Amniotic stem cell (primary cell): ENCODE measurements at places on chromosomes 4 and X.

GRCh38 chr4:35548921-35549320 is 695.4 kb downstream of the ARAP2 start:
- no peak for DNase-seq

DNA sequence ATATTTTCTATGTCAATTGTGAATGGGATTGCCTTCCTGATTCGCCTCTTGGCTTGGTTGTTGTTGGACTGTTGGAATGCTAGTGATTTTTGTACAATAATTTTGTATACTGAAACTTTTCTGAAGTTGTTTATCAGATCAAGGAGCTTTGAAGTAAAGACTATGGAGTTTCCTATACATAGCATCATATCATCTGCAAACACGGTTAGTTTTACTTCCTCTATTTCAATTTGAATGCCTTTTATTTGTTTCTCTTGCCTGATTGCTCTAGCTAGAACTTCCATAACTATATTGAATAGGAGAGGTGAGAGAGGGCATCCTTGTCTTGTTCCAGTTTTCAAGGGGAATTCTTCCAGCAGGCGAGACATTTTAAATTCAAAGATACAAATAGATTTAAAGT is 226.5 kb downstream of the FBXO8 start:
- no peak for DNase-seq

DNA sequence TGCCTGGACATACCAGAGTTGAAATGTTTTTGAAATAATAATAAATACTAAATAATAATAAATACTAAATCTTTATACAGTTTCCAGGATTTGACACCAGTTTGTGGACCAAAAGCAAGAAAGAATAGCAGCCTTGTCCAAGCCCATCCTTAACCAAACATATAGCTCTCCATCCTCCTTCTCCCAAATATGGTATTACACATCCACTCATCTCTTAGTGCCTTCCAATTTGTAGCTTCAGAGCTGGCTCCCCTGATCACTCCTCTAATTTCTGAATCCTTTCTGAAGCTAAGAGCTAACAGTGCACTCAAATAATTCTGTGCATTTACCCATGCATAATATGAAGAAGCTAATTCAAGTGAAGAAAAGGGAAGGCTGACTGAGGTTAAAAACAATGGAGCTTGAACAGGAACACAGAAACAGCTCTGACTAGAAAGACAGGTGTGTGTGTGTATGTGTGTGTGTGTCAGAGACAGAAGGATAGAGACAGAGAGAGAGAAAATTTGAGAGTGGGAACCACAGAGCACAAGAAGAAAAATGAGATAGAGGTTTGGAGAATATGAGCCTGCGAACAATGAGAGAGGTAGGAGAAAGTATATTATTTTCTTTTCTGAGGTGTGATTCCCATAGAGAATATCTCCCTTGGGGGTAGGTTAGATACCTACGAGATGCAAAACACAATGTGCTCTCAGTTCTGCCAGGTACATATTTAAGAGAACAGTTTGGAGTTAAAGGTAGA is 123.5 kb downstream of the CAMK2D start:
- no peak for DNase-seq

GRCh38 chr4:7055990-7056325 is 11.9 kb downstream of the GRPEL1 start:
- DNase-seq, result no peak

DNA sequence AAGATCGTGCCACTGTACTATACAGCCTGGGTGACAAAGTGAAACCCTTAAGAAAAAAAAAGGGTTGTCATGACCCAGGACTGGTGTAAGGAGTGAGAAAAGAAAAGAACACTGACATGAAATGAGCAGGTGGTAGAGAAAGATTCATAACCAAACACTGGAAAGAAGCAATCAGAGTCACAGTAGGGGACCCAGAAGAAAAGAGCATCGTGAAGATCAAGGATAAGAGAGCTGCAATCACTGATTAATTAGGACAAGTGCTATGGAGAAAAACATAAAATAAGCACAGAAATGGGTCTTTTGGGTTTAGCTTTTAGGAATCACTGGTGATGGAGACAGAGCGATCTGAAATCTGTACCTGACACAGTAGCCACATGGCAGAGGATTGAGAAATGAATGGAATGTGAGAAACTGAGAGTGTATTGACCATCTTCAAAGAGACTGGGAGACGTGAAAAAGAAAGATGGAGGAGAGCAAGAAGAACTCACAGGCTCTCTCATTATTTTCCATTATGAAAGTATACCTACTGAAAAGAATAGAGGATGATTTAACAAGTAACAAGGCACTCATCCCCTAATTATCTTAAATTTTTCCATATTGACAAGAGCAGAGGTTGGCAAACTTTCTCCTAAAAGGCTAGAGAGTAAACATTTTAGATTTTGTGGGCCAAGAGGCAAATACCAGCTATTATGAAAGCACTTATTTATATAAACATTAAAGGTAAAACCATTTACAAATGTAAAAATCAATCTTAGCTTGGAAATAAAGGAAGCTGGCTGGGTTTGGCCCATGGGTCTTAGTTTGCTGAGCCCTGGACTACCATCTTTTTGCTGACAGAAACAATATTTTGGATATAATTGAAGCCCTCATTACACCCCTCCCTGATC is 7.3 kb downstream of the TMEM154 start:
- DNase-seq, result no peak

- DNase-seq, result no peak
Measured at GRCh38 chr4:7397206-7398103, 37.3 kb downstream of the PSAPL1 start.

- DNase-seq, result no peak
Measured at GRCh38 chr4:57061395-57061794, 48.8 kb downstream of the IGFBP7 start.

- DNase-seq, result no peak
Measured at GRCh38 chrX:27964432-27964831, 16.8 kb downstream of the DCAF8L1 start.

- DNase-seq, result no peak
Measured at GRCh38 chrX:123298026-123298425, 113.9 kb downstream of the GRIA3 start.

GRCh38 chrX:42466332-42467046 is 311.5 kb downstream of the PPP1R2C start:
- no peak for DNase-seq

DNA sequence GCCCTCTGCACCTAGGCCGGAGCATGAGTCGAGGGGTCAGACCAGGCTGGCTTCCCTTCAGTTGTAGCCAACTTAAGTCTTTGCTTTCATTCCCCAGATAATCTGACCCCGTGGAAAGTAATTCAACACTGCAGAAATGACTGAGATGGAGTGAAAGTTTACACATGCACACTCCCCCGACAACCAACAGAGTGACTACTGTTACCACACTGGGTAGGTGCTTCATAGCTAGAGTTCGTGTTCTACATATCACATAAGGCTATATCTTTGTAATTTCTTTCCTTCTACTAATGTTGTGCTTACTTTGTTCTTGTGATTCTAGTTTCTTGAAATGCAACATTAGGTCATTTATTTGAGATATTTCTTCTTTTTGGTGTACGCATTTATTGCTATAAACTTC is 7.2 kb upstream of the CTAG2 start:
- DNase-seq, result no peak

- DNase-seq, result peak; percentile 7
Measured at GRCh38 chr4:87843936-87844335, 11.2 kb downstream of the MEPE start.

GRCh38 chr4:174449152-174449551 is 73.1 kb downstream of the HPGD start:
- no peak for DNase-seq

DNA sequence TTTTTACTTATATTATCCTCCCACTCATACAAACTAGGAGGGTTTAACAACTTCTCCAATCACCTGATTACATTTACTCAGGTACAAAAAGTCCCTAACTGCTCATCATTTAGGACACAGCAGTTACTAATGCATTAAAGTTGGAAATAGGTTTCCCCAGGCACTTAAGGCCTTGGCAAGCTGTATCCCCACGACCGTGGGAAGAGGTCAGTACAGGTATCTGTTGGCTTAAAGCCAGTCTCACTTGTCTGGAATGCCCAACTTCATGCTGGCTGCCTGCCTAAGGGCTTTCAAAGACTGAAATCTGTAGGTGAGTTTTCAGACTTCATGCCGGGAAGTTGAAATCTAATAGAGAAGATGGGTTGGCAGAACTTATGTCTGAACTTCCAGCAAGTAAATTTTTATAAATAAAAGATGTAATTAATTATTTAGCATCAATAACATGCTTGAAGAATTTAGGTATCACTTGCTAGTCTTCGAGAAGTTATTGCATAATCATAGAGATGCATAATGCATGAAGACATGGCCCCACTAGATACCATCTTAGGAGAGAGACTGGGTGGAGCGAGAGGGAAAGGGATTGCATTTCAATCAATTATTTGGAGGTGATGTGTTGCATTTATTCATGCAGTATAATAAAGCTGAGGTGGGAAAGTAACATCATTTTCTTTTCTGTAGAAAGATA is 54.2 kb downstream of the SCD5 start:
- no peak for DNase-seq

DNA sequence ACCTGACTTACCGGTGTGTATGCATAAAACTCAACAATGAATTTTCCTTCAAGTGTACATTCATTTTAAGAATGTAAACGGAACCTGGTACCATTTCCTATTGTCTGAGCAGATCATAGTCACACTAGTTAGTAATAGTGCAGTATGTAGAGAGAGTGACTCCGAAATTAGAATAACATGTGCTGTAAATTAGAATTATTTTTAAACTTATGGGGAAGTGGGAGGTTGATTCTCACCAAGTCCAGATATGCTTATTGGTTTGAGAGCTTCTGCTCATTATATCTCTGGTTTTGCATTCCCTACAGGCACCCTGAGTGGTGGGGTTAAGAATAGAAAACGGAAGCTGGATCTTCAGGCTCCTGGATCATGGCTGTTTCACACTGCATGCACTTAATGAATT is 39.6 kb downstream of the KLF3 start:
- no peak for DNase-seq

- peak; percentile 73 for DNase-seq
Measured at GRCh38 chr4:127782275-127783025, at the start of gene HSPA4L. Gene HSPA4L (plus strand): TSS chr4:127782322. CDS start chr4:127782551, 229 bp downstream.

- DNase-seq, result no peak
Measured at GRCh38 chrX:133444952-133445831, 29.9 kb upstream of the GPC4 start.

GRCh38 chr4:53629296-53629695 is 38.0 kb upstream of the LNX1 start:
- no peak for DNase-seq

DNA sequence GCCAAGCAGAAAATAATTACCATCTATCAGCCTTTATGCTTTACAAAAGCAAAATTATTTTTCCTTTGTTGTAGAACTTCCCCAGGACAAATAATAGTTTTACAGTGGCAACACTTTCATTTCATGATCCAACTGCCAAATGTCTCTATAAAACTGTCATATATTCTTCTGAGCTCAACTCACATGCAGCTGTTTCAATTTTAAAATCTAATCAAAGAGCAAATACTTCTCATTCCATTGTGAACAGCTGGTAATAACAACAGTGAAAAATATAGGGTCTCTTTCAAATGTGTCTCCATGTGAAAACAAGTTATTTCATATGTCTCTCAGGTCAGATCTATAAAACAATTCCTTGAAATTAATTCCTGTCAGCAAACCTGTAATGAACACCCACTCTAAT is 270.6 kb upstream of the SLC7A11 start:
- no peak for DNase-seq

DNA sequence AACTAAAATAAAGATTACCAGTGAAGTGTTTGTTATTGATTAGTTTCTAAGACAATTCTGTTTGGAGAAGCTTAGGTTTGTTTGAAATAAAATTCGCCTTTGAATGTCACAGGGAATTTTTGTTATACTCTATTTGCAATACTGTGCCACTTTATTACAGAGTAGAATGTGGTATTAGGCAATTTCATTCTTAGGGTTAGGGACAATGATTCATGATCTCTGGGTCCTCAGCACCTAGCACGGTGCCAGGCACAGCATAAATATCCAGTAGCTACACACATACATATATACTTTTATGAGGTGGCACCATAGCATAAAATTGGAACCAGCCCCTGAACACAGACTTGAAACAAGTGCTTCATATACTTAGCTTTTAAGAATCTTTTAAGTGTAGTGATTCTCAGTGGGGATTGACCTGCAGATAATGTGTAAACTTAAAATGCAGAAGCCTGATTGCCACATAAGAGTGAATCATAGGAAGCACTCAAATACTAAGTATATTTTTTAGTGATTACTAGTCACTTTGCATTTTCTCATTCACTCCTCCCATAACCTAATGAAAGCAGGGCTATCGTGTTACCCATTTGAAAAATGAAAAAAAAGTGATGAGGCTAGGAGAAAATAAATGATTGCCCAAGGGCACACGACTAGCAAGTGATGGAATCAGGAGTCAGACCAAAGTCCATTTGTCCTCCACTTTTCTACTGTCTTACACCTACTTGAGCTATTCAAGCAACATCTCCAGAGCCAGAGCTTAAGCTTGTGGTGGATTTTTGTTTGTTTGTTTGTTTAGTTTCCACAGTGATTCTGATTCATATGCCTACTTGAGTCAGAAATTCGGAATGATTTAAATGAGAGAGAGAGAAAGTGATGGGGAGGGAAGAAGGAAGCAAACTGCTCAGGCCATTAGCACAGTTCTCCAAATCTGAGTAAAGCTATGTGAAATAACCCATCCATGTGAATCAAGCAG is 366.0 kb upstream of the FGF13 start:
- no peak for DNase-seq

DNA sequence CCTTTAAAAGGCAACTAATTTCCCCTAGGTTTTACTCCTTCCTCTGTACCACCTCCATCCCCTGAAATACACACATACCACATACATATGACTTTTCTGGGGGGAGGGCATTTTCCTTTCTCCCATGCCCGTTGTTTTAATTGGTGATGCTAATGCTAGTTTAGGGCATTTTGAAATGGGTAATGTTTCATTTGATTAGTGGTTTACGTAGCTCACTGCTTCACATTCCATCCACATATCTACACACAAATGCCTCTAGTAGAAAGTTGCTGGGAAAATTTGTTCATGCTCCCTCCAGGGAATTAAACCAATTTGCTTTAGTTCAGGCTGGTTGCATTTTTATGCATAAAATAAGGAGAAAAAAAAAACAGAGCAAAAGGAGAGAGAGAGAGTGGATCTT is 231.2 kb downstream of the FRAS1 start:
- DNase-seq, result no peak

DNA sequence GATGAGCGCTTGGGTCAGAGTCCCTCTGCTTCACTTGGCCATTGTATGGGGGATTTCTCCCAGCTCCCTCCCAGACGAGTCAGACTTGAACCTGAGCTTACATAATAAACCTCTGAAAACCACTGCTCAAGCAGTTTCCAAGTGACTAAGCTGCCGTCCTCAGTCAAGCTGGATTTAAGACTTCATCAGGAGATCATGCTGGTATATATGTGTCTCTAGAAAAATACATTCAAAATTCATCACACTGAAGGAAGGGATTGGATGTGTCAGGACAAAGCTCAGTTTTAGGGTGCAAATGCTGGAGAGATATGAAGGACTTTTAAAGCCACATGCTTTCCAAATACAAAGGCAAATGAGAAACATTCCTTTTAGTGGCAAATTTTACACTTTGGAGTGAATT is 114.3 kb downstream of the QDPR start:
- DNase-seq, result no peak

- peak; percentile 68 for DNase-seq
Measured at GRCh38 chrX:25144043-25144940, 128.5 kb upstream of the ARX start.

- DNase-seq, result no peak
Measured at GRCh38 chrX:155094468-155095061, 23.3 kb downstream of the BRCC3 start.
